Urothelium cell line (cell line): ENCODE measurements at places on chromosomes 16 and 17.

GRCh38 chr17:79020631-79021301 lies 3.2 kb upstream of the C1QTNF1 start:
- DNase-seq = no peak

DNA sequence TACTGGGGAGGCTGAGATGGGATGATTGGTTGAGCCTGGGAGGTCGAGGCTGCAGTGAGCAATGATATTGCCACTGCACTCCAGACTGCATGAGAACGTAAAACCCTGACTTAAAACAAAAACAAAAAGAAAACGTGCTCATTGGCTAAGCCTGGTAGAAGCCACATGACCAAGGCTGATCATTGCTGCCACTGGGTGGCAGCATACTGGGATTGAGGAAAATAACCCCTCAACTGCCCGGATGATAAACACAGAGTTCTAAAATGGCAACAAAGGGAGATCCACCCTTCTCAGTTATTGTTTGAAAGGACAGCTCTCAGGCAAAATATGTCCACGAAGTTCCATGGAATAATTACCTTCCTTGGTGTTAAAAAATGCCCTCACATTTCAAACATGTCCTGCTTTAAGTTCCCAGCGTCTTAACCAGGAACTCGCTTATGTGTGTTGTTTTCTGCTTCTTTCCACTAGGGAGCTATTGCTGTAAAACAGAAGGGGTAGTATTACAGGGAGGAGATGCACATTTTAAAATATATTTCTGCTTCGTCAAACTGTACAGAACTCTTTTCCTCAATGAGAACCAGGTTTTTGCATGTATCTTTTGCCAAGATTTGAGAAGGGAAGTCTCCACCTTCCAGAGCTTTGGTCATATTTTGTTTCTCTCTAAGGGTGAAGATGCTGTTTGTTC lies 675.3 kb downstream of the MAF start:
- peak; percentile 46 for DNase-seq

GRCh38 chr17:41073676-41074075 lies 8.0 kb upstream of the KRTAP2-4 start:
- DNase-seq = no peak

GRCh38 chr17:50256826-50257618 lies 17.2 kb upstream of the TMEM92 start:
- no peak for DNase-seq

DNA sequence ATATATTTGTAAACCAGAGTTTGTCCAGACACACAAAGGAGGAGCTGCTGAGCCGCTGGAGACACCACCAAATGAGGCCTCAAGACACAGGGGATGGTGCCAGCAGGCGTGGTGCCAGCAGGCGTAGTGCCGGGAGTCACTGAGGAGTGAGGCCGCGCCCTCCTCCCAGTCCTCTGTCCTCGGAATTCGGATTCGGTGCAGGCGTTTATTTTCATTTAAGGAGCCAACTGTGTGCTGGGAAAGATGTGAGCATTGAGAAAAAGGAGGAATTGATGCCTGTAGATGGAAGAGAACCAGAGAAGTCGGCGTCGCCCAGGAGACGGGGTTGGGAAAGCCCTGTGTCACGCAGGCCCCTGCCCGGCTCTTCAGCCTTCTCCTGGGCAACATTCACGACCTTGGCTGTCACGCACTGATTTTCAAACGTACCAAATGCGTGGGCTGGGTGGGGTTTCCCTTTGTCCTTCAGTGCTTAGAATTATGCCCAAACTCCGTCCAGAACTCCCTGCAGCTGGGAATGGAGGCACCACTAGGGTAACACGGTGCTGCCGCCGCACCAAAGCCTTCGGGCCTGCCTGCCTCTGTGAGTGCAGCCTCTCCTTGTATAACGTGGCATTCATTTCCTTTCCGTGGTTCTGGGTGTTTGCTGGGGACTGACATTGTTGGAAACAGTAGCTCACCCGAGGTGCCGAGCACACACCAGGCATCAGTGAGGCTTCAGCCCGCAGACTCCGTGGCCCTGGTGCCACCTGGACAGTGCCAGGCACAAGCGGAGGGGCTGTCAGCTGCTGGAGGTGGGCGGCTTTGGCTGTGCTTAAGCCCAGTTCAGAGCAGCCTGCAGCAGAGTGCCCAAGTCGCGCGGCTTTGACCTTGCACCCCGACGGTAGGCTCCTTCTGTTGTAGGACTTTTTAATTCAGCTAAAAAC lies 49.0 kb upstream of the CHMP6 start:
- DNase-seq = peak; percentile 67

- DNase-seq = no peak
Observed at GRCh38 chr16:78703936-78704335, 604.5 kb downstream of the WWOX start.
